ENCODE measurements at places on chromosomes 4 and X. TPM values are rescaled to one million over a fixed set of nuclear protein-coding genes. Genes with fewer than 3 reads are reported as not detected.

The TENT5D gene
- not detected for total RNA-seq

The PAGE2 gene
- not detected for total RNA-seq

DNA sequence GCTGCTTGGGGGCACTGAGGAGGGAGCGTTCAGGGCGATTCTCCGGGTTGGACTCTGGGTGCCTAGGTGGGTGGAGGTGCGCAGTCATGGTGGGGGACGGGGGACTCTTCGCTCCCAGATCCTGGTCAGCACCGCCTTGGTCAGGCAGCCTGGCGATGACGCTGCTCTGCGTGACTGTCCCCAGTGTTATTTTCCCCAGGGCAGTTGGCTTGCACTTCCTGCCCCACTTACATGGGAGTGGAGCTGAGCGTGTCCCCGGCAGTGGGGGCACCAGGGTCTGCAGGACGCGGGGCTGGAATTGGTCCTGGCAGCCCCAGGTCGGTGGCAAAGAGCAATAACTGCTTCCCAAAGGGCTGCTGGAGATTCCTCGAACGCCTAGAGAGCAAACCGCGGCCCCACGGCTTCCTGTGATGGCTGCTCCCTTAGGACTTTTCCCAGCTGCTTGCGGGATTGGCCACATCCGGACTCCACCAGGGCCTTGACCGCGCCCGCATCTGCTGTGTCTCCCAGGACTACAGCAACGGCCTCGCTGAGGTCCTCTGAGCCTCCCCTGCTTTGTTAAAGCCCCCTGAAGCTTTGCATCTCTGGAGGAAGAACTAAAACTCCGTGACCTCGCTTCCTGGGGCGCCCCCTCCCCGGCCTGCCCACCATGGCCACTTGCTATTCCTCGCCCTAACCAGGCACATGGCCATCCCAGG lies 35.3 kb upstream of the GPR78 start:
- peaks cover 4% of the 10 kb centered on the region for H3K27me3 ChIP-seq
- peak; percentile 33 for DNase-seq
- peaks cover 3% of the 10 kb centered on the region for H3K4me1 ChIP-seq

The MAGEB10 gene
- total RNA-seq = not detected

The TENM3 gene
- total RNA-seq = 32.9 TPM

The PAGE4 gene
- total RNA-seq = 1.2 TPM

DNA sequence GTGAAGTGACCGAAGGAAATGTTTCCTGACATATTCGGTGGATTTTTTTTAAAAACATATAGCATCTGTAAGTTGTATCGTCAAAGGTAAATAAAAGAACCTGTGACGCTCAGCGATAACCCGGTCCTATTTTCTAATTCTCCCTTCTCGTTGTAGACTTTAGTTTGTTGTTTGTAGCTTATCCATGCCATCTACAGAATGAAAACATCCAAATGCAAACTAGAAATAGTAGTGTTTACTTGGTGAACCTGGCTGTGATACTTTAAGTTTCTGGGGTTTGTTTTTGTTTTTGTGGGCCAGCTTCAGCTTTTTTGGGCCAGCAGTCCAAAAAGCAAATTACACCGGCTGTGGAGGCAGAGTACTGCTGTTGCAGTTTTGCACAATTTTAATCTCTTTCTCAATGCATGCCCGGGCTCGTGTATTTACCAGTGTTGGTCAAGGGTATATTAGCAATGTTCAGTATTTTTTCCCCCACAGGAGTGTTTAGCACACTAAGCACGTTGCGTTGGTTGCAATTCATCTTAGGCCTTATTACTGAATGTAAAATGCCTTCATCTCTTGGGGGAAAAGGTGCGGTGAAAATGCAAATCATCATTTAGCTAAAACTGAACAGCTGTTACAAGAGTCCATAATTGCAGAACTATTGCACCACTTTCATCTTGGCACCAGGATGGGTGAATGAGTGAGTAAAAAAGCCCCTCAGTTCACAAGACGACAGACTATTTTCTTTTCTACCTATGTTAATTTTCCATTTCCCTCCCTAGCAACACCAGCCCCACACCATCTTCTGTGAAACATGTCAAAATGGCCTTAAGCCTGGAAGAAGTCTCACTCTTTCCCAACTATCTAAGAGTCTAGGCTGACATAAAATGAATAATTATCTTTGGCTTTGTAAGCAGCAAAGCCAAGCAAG lies 1.7 kb upstream of the CNOT6L start:
- H3K27ac ChIP-seq = peak overlapping the region; percentile 99
- peak overlapping the region; percentile 79 for H3K4me3 ChIP-seq

DNA sequence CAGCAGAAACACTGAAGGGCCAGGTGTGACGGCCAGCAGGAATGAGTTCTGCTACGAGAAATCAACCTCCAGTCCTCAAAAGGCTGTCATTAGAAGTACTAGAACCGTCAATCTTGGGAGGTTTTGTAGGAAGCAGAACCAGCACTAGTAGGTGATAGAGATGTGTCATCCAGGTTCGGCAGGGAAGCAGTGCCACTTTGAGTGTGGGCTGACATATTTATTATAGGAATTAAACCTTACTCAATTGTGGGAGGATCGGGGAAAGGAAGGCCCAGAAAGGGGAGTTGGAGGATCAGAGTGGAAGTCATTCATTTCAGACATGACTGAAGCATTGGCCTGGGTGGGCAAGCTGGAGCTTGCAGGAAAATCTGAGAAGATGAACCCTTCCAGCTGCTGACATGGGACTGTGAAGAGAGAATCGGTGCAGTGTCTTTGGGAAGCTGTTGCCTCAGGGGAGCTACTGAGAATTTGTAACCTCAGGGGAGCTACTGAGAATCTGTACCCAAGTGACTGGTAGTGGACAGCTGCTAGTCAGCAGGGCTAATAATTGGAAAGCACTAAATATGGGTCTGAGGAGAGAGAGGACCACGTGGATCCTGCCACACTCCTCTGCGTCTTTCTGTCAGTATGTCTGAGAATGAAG lies 177.4 kb downstream of the SPRY1 start:
- H3K4me3 ChIP-seq = no peak overlapping the region
- DNase-seq = no peak
- H3K27me3 ChIP-seq = no peaks in the 10 kb centered on the region
- no peaks in the 10 kb centered on the region for H3K36me3 ChIP-seq
- no peak overlapping the region for H3K27ac ChIP-seq

The GUCY1A1 gene
- total RNA-seq = 16.4 TPM

The STAP1 gene
- 0.04 TPM for total RNA-seq

DNA sequence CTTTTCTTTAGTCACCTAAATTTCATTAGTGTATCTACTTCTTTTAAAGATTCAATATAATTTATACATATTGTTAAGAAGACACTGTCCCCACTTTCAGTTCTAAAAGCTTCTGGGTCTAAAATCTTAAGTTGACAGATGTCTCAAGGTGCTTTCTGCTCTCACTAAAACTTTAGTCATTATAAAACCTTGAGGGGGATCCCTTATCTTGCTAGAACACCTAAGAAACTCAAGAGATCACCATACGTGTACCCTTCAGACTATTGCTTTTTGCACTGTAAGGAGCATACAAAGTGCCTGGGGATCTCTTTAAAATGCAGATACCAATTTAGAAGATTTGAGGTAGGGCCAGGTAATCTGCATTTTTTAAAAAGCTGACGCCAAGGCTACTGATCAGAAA lies 30.1 kb downstream of the CYBB start:
- no peaks in the 10 kb centered on the region for H3K4me1 ChIP-seq
- H3K27me3 ChIP-seq = peaks cover 11% of the 10 kb centered on the region
- no peak for DNase-seq
- no peak overlapping the region for H3K4me3 ChIP-seq

GRCh38 chr4:181581983-181582382 lies 661.2 kb upstream of the TENM3 start:
- DNase-seq = no peak
- H3K4me3 ChIP-seq = no peak overlapping the region
- H3K27me3 ChIP-seq = no peaks in the 10 kb centered on the region
- no peaks in the 10 kb centered on the region for H3K4me1 ChIP-seq
- H3K27ac ChIP-seq = no peak overlapping the region
- H3K36me3 ChIP-seq = no peaks in the 10 kb centered on the region

DNA sequence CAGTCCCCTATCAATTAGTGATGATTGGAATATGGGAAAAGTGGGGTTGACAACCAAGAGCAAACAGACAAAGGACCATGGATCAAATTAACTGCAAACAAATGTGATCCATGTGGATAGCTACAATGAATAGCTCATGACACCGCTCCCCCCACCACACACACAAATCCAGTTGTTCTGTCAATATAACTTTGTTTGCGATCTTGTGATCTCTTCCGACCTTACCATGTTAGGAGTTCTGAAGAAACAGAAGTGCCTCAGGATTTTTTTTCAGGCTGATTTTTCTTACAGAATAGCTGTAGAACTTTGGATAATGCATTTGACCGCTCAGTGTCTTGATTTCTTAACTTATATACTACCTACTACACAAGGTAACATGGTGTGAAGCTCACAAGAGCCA lies 116.6 kb downstream of the SH2D1A start:
- H3K4me3 ChIP-seq = no peak overlapping the region
- H3K27ac ChIP-seq = no peak overlapping the region
- no peaks in the 10 kb centered on the region for H3K4me1 ChIP-seq
- no peaks in the 10 kb centered on the region for H3K36me3 ChIP-seq
- H3K27me3 ChIP-seq = no peaks in the 10 kb centered on the region

DNA sequence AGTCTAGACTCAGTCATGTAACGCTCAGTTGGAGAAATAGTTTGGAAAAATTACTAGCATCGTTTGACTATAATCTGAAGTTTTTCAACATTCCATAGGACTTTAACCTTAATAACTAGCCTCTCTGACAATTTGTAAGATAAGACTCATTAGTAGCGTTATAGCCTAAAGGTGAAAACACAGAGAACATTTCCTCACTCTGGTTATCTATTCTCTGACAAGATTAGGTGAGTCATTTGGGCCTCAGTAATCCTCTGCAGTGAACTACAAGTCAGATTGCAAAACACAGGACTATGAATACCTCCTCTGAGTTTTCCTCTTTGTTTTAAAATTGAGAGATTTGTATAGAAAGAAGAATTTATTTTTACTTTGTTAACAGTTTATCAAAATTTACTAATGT lies 31.8 kb upstream of the PDLIM5 start:
- DNase-seq = no peak
- H3K4me1 ChIP-seq = no peaks in the 10 kb centered on the region
- H3K36me3 ChIP-seq = no peaks in the 10 kb centered on the region
- no peak overlapping the region for H3K27ac ChIP-seq
- H3K27me3 ChIP-seq = no peaks in the 10 kb centered on the region
- no peak overlapping the region for H3K4me3 ChIP-seq

The ZNF141 gene
- 25.2 TPM for total RNA-seq

- DNase-seq = peak; percentile 31
- H3K4me1 ChIP-seq = peaks cover 12% of the 10 kb centered on the region
- peaks cover 26% of the 10 kb centered on the region for H3K27me3 ChIP-seq
- peak overlapping the region; percentile 86 for H3K27ac ChIP-seq
These were observed 94.6 kb upstream of the RPS6KA3 start for GRCh38 chrX:20361081-20361889.

GRCh38 chr4:71206763-71207162 lies 132.1 kb upstream of the SLC4A4 start:
- no peaks in the 10 kb centered on the region for H3K36me3 ChIP-seq
- no peaks in the 10 kb centered on the region for H3K4me1 ChIP-seq
- no peaks in the 10 kb centered on the region for H3K27me3 ChIP-seq

The GNRHR gene
- total RNA-seq = not detected

- no peak overlapping the region for H3K4me3 ChIP-seq
- H3K36me3 ChIP-seq = no peaks in the 10 kb centered on the region
- H3K27me3 ChIP-seq = no peaks in the 10 kb centered on the region
- H3K4me1 ChIP-seq = no peaks in the 10 kb centered on the region
- H3K27ac ChIP-seq = no peak overlapping the region
These were observed 1180.2 kb upstream of the ADGRL3 start for GRCh38 chr4:60019946-60020345.

The AREG gene
- total RNA-seq = 0.09 TPM

DNA sequence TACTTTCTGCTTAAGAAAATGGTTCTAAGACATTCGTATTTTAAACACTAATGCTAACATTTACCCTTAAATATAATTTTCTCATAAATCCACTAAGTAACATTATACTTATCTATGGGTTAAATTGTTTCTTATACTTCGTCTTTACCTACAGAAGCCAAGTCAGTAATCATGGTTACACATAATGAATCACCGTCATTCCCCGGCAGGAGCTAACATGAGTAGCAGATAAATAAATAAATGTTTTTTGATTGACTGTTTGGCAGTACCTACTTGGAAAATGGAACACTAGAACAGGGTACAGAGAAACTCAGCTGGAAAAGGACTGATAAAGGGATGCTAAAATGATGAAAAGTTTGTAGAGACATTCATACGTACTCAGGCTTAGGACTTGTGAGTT lies 430.4 kb downstream of the ACTRT1 start:
- no peak for DNase-seq
- H3K36me3 ChIP-seq = no peaks in the 10 kb centered on the region
- no peak overlapping the region for H3K4me3 ChIP-seq
- H3K27me3 ChIP-seq = no peaks in the 10 kb centered on the region
- H3K4me1 ChIP-seq = no peaks in the 10 kb centered on the region
- H3K27ac ChIP-seq = no peak overlapping the region

GRCh38 chr4:75030649-75031235 lies 97.8 kb downstream of the PARM1 start:
- no peak overlapping the region for H3K27ac ChIP-seq
- H3K4me3 ChIP-seq = no peak overlapping the region

The BANK1 gene
- total RNA-seq = 0.27 TPM

GRCh38 chr4:163003979-163004378 lies 162.7 kb downstream of the NAF1 start:
- no peak overlapping the region for H3K4me3 ChIP-seq
- no peak overlapping the region for H3K27ac ChIP-seq
- no peak for DNase-seq

DNA sequence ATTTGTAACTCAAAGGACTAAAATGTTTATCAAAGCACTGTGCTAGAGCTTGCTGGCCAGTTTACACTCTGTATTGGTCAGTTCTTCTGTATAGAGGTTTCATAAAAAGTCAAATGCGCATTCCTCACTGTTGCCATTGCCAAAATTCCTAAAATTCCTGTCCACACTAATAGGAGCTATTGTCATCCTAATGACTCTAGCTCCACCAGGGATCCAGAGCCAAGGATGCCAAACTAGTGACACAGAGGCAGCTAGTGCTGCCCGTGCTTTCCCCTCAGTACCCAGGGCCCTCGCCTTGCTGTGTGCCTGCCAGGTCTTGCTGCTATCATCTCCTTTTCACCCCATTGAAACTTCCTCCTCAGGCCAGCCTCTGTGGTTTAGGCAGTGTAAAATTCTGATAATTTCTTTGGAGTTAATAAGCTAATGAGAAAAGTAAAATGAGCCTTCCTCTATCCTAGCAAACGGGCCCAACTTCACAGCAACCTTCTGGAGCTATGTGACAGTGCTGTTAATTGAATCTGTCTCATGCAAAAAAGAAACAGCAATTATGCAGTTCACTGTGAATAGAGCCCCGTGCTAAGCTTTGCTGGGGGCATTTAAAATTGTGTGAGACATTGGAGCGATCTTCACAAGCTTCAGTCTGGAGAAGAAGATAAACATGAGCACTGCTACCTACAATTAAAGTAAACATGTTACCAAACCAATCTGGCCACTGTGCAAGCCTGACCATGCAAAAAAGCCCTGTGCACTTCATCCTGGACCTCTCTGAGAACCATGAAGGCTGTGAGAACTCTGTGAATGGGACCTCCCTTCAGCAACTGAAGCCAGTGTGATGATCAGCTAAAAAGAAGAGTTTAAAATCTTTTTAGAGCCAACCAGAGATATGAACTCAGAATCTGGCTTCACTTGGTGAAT lies 43.1 kb upstream of the FGF2 start:
- H3K36me3 ChIP-seq = no peaks in the 10 kb centered on the region
- DNase-seq = peak; percentile 76
- peaks cover 10% of the 10 kb centered on the region for H3K4me1 ChIP-seq
- H3K4me3 ChIP-seq = no peak overlapping the region

GRCh38 chr4:10104211-10104990 lies 12.2 kb downstream of the WDR1 start:
- peak overlapping the region; percentile 72 for H3K27ac ChIP-seq
- H3K36me3 ChIP-seq = peaks cover 61% of the 10 kb centered on the region
- no peaks in the 10 kb centered on the region for H3K27me3 ChIP-seq
- H3K4me3 ChIP-seq = no peak overlapping the region
- DNase-seq = peak; percentile 55

All from muscle of leg (tissue), 16 donors.